ENCODE measurements at places on chromosomes 12 and 14.

- DNase-seq, result no peak
Observed at GRCh38 chr14:38016497-38016896, 191.2 kb upstream of the SSTR1 start.

GRCh38 chr14:105325716-105326567, 11.4 kb downstream of the PACS2 start:
- no peak for DNase-seq

DNA sequence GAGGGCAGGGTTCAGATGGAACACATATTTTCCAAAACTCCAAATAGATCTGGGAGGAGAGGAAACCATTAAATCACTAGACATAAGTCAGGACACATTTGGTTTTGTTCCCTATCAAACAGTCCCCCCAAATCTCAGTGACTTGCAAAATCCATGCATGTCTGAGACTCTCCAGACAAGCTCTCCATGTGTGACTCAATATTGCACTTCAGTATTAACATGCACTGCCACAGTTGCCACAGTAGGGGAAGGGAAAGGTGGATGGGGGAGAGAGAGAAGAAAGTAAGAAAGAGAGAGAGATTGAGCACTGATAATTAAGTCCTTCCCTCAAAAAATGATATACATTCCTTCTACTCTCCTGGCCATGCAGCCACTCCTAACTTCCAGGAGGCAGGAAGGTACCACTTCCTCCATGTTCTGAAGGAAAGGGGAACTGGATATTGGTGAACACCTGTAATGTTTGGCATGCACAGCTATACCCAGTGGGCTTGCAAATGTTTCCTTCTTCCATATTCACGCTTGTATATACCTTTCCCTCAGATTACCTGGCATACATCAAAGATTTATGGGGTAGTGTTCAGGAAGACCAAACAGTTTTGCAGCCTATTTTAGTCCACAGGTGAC, 310.0 kb downstream of the ZFP36L1 start:
- DNase-seq, result no peak

GRCh38 chr12:97203408-97203807, 259.2 kb upstream of the RMST start:
- no peak for DNase-seq

DNA sequence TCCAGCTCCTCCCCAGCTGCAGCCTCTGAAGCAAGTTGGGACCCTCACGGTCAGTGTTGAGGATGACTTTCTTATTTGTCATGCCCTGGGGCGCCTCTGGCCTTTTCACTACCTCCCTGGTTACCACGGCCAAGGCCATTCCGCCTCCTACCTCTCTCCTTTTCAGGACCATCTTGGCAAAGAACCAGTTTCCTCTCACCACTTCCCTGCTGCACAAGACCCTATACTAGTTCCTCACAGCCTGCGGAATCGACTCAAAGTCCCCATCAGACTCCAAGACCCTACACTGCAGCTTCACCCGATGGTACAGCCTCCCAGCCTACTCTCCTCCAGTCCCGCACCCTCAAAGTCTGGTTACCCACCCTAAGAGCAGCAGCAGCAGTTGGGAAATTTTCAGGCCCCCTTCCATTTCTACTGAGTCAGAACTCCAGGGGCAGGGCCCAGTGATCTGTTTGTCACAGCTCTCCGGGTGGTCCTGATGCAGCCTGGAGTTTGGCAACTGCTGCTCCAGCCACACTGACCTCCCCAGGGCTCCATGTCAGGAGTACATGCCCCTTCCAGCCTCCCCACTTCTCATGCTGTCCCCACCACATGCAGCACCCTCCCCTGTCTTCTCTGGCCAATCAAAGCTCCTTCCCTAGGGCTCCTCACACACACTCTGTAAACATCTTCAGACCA, 5.4 kb downstream of the VWF start:
- no peak for DNase-seq

GRCh38 chr14:71183876-71184689, 276.8 kb downstream of the PCNX1 start:
- no peak for DNase-seq

DNA sequence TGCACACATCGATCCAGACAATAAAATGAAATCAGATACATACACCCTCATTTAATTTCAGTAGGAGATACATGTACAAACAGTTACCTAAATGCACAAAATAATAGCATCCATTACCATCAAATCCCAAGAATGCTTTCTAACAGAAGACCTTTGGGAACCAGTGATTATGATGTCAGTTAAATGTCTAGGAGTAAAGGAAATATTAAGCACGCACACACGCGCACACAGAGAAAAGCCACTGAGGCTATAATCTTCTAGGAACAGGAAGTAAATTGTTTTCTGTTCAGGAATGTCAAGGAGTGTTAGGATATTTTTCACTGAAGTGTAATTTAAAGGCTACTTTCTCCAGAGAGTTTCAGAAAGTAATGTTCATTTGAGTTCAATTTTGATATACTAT, 250.1 kb downstream of the MDGA2 start:
- DNase-seq, result no peak

GRCh38 chr12:75419841-75420240, 29.0 kb downstream of the GLIPR1L2 start:
- no peak for DNase-seq

GRCh38 chr14:68768316-68768715, 24.6 kb downstream of the ZFP36L1 start:
- no peak for DNase-seq

DNA sequence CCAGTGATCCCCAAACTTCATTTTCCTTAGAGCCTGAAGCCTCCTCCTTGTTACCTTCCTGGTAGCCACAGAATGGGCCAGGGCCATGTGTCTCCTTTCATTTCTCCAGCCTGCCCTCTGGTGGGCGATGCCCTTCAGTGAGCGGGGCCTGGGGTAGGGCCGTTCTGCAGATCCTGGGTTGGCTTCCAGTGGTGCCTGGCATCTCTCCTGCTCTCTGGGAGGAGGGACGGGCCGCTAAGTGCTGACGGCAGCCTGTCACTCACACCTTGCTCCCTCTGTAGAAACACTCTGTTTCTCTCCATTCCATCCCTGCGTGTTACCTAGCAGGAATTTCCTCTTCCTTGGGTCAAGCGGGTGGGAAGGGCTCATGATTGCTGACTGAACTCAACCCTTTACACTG, 232.1 kb downstream of the CACNA1C start:
- DNase-seq, result peak; percentile 86

DNA sequence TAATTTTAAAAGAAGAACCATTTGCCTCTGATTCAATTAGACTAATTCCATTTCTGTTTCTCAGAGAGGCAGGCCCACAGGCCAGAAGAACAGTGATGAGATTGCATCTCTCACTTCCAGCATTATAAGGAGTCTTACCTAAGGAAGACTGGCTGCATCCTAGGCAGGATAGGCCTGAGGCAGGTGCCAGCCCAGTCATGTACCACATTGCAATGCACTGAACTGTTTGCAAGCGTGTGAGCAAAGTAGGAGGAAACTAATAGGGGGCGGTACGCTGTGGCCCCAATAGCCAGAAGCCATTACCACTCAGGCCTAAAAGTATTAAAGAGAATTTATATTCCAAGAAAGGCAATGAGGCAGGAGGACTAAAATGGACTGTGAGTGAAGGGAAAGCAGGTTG, 12.1 kb upstream of the CNIH1 start:
- no peak for DNase-seq

DNA sequence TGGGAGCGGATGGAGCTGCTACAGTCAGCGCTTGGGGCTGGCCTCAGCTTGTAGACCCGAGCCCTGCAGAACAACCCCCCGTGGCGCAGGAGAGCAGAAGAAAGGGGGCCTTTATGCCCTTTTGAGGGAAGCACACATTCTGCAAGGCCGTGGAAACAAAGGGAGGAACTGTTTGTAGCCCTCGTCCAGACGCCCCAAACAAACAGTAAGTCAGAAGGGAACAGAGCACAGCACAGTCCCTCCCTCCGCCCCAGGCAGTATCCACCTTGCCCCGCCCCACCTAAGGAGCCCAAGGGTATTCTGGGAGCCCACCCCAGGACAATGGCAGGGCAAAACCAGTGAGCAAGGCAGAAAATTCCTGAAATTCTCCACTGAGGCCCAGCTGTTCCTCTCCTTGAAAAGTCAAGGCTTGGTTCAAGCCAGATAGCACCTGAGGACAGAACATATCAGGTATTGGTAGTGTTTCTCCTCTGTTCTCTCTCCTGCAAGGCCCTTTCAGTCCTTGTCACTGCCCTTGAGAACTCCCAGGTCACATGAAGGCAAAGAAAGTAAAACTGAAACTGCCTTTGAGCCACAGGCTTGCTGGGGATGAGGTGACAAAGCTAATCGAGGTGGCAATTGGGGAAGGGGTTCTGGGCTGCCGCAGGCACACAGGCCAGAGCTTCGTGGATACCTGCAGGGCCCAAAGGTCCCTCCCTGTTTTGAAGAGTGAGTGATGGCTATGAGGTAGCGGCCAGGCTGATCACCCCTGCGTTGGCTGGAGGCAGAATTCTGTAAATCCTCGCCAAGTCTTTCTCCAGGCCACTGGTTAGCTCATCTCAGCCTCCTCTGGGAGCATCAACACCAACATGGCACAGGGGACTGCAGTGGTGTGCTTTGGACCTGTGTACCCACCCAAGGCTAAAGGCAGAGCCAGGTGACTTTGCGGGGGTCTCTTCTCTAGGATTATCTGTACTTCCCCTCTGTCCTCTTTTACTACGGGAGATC, 499 bp downstream of the DGLUCY start:
- DNase-seq, result no peak
